ENCODE measurements at places on chromosomes 5 and 9.
A peak's percentile ranks its signal among the peaks of the same experiment; 100 is the strongest.

DNA sequence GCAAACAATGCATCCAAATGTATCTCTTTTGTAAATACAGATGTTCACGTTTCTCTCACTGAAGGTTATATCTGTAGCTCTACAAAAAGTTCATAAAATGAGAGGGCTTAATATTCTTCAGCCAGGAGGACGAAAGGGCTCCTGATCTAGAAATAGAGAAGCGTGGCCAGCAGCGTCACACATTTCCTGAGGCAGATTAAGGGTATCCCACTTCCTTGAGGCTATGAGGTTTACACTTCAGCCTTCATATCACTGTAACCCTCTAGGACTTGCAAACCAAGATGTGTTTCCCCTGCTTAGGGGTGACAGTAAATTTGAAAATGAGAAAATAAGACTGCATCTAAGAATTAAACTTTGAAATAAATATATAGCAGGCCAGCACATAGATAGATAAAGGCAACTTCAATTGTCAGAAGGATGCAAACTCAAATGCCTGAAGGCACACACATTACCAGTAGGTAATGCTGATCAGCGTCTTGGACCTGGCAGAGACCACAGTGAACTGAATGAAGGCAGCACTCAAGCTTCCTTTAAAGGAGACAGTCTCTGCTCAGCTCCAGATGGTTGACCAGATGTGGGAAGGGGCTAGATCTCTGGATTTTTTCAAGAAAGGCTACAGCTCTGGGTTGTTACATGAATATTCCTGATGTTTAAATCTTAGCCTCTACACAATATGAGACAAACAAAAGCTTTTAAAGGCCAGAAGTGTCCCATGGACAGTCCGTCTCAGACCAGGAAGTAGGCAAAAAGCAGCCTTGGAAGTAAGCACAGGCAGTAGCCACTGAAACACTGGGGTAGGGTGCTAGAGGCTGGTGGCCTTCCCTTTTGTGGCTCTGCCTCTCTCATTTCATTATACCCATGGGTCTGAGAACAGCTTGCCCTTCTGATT is 197.7 kb downstream of the MCTP1 start:
- DNase-seq: no peak

GRCh38 chr9:1173211-1173610 is 123.1 kb downstream of the DMRT2 start:
- DNase-seq: peak; percentile 58

DNA sequence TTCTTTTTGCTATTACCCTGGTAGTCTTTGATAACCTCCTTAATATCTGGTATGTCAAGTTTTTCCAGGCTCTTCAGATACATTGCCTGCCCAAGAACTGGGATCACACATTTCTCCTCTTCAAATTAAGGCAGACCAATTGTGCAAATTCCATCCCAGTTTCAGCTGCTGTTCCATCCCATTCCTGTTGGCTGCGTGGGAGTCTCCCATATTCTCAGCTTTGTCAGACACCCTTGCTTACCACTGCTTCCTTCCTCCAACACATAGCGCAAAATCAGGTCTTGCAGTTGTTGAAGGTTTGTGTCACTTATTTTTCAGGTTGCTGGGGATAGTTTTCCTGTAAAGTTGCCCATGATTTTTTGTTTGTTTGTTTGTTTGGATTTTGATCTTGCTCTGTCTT is 15.2 kb downstream of the HCN1 start:
- DNase-seq: no peak

GRCh38 chr9:31490551-31491106 is 893.8 kb upstream of the ACO1 start:
- DNase-seq: no peak

GRCh38 chr9:127393645-127394044 is 3.3 kb upstream of the SLC2A8 start:
- no peak for DNase-seq

DNA sequence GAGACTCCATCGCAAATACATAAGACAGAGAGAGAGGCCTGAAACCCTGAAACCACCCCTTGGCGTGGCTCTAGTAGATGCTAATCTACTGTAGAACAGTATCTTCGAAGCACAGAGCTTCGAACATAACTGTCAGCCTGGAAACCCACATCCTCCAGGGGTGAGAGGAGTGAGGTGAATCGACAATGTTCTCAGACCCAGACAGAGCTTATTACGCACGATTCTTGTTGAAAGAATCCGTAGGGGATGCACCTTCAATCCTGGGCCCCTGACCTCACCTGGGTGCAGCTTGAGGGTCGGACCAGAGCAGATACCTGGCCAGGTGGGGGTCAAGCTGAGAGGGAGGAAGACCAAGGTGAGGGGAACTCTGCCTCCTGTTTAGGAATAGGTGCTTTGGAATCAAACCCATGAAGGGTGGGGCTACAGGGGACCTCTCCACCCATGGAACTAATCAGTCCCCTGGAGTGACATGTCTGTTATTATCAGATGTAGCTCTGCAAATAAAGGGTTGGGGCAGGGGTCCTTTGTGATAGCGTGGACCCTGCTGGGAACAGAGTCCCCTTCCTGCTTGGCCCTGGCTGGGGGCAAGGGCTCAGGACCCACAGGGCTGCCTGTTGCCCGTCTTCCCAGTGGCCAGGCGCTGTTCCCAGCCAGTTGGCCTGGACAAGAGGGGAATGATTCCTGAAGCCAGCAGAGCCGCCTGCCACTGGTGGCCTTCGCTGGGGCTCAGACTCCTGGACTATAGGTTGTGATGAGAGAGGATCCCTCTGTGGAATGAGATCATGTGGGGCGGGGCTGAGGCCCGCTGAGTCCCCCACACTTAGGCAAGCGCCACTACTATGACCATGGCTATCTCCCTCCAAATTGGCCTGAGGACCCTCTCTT is 41.2 kb downstream of the DBH start:
- DNase-seq: no peak

- no peak for DNase-seq
Observed at GRCh38 chr9:122897969-122898368, 7.2 kb downstream of the RC3H2 start.

DNA sequence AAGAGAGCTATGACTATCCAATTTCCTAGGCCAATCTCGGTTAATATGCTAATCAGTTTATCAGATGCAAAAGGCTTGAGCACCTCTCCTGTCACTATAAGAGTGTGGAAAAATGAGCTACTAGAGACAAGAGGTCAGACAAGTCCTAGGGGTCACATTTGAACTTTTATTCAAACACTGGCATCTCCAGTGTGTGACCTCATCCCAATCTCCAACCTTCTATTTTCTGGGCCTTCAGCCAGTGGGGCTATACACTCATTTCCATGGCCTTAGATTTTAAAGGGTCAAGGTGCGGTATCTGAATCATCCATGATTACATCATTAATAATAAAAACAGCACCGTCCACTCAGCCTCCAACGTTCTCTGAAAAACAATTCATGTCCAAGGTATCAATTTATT is 139.6 kb upstream of the LRRTM2 start:
- DNase-seq: peak; percentile 81

- no peak for DNase-seq
Observed at GRCh38 chr5:1007681-1008450, 736 bp upstream of the NKD2 start.

DNA sequence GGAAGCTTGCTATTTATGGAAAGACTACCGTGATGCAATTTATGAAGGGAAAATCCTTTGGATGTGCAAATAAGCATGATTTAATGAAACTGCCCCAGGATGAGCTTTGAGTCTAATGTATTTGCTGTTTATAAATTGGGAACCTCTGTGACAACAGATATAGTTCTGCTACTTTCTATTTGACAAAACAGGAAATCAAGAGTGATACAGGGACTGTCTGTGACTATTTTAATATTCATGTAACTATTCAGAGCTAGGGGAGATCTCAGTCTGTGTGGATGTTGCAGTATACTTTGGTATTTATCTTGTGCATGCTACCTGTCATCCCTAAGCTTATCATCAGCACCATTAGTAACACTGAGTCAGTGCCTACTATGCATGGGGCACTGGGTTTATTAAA is 132.1 kb downstream of the PDZD2 start:
- DNase-seq: no peak

DNA sequence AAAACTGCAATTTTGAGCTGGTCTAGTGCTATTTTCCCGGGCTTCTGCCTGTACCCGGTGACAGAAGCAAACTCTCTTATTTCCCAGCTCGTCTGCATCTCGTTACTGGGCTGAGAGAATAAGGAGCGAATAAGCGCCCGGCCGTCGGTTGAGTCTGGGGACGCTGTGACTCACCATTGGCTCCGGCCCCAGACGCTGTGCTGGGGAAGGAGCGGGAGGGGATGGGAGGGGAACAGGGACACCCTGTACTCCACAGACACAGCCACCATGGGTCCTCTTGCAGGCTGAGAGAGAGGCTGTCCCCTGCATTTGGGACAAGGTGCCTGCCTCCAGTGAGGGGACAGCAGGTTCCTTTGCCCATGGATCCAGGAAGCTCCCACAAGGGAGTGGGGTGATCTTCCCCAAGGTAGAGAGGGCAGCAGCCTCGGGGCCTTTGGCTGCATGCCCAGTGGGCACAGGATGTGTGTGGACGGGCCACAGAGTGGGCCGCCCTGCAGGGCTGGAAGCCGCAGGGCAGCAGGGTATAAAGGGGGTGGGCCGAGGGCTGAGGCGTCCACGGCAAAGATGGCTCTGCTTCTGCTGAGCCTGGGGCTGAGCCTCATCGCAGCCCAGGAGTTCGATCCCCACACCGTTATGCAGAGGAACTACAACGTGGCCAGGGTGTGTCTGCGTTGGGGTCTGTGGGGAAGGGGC is at the start of gene LCN9:
Gene LCN9, plus strand, starts transcription at position 552 of the 693 bp plus-strand sequence. Its CDS starts 13 bp downstream, at position 565.
- DNase-seq: no peak

DNA sequence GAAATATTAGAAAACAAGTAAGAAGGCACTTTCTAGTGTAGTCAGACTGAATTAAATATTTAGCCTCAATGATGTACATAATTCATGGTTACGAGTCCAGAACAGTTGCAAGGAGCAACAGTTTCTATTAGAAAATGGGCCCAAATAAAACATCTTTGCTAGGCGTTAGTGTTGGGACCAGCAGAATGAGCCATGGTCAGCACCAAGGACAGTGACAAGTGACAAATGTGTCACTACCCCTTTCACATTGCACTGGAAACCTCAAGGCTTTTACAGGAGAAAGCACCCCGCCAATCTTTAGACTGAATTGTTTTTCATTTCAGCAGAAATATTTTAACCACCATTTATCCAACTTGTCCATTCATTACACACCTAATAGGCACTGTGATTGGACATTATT is 301.3 kb upstream of the ADCY2 start:
- DNase-seq: no peak

GRCh38 chr5:132812781-132813598 is at the start of gene SOWAHA:
SOWAHA (plus strand) TSS chr5:132813302; CDS start chr5:132813622, 320 bp downstream.
- no peak for DNase-seq

GRCh38 chr9:110152704-110153374 is 55.1 kb downstream of the C9orf152 start:
- peak; percentile 49 for DNase-seq

DNA sequence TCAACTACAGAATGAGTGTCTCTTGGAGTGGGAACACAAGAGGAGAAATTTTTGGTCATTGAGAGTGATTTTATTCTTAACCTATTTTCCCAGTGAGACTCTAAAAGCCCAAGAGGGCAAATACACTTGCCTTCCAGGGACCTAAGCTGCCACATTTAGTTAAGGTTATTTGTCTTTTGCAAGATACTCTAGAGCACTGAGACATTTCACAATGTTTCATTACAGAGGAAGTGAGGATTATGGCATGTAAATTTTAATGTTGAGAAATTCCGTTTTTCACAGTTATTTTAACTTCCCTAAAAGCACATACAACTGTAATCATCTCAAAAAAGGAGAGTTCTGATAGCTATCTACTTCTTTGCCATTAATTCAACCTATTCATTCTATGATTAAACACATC is 38.7 kb upstream of the RAB3C start:
- no peak for DNase-seq

- DNase-seq: no peak
Observed at GRCh38 chr5:133384120-133384855, 228.1 kb downstream of the FSTL4 start.

DNA sequence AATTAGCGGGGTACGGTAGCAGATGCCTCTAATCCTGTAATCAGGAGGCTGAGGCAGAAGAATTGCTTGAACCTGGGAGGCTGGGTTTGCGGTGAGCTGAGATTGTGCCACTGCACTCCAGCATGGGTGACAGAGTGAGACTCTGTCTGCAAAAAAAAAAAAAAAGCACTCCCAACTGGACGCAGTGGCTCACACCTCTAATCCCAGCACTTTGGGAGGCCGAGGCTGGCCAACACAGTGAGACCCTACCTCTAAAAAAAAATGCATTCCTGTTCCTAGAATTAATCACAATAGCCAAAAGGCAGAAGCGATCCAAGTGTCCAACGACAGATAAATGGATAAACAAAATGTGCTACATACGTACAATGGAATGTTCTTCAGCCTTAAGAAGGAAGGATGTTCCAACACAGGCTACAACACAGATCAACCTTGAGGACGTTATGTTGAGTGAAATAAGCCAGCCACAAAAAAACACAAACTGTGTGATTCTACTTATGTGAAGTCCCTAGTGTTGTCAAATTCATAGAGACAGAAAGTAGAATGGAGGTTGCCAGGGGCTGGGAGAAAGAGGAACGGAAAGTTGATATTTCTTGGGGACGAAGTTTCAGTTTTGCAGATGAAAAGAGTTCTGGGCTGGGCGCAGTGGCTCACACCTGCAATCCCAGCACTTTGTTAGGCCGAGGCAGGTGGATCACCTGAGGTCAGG is 13.8 kb downstream of the FAM78A start:
- no peak for DNase-seq

GRCh38 chr5:58069016-58069705 is 390.7 kb downstream of the PLK2 start:
- no peak for DNase-seq

DNA sequence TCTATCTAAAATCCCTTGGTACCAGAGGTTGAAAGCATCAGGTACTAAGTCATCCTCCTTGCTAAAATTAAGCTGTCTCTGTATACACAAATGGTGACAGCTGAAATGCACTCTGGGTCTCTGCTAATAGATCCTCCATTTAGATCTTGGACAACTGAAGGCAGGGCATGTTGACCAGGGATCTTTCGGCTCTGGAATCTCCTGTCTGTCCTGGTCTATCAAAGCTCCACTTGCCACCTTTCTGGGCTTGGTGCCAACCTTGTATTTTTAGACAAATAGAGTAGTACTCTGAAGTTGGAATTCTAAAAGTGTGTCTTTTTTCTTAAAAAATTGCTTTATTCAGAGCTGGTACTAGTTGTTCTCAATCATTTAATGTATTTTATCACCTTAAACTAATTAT is 135.2 kb upstream of the HMHB1 start:
- no peak for DNase-seq
